ENCODE measurements at places on chromosomes 5 and 9. TPM values are rescaled to one million over a fixed set of nuclear protein-coding genes. Genes with fewer than 3 reads are reported as not detected.

SLC25A48 gene
- 2.7 TPM for polyA plus RNA-seq

NME5 gene
- polyA plus RNA-seq, result 24.9 TPM

TAF11L5 gene
- polyA plus RNA-seq, result not detected

MIER3 gene
- 36.9 TPM for polyA plus RNA-seq

FAM219A gene
- 12.2 TPM for polyA plus RNA-seq

MZB1 gene
- polyA plus RNA-seq, result 0.38 TPM

FBXO38 gene
- polyA plus RNA-seq, result 40.7 TPM

ZNF608 gene
- polyA plus RNA-seq, result 68.3 TPM

- DNase-seq, result no peak
Observed at GRCh38 chr5:146337928-146338327, 711 bp upstream of the POU4F3 start.

- DNase-seq, result no peak
Observed at GRCh38 chr9:130927338-130927737, 11.7 kb downstream of the FIBCD1 start.

- no peak for DNase-seq
Observed at GRCh38 chr9:38240051-38240450, 152.5 kb upstream of the ALDH1B1 start.

- DNase-seq, result no peak
Observed at GRCh38 chr9:88399966-88400365, 11.7 kb downstream of the SPIN1 start.

DNA sequence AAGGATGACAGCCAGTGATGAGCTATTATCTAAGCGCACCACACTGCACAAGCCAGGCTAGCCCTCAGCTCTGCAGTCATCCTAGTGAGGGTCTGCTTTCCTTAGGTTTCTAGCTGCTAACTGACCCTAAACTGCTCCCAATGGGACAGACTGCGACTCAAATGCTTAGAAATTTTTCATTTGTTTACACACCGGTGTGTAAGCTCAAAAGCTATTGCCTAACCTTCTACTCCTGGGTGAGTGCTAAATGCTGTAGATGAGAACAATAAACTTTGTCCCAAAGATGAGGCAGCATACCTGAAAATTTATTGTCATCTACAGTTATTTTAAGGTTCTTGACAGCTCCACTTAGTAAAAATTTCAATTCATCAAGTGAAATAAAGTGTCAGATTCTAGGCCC lies 311.4 kb downstream of the TMEM167A start:
- no peak for DNase-seq

DNA sequence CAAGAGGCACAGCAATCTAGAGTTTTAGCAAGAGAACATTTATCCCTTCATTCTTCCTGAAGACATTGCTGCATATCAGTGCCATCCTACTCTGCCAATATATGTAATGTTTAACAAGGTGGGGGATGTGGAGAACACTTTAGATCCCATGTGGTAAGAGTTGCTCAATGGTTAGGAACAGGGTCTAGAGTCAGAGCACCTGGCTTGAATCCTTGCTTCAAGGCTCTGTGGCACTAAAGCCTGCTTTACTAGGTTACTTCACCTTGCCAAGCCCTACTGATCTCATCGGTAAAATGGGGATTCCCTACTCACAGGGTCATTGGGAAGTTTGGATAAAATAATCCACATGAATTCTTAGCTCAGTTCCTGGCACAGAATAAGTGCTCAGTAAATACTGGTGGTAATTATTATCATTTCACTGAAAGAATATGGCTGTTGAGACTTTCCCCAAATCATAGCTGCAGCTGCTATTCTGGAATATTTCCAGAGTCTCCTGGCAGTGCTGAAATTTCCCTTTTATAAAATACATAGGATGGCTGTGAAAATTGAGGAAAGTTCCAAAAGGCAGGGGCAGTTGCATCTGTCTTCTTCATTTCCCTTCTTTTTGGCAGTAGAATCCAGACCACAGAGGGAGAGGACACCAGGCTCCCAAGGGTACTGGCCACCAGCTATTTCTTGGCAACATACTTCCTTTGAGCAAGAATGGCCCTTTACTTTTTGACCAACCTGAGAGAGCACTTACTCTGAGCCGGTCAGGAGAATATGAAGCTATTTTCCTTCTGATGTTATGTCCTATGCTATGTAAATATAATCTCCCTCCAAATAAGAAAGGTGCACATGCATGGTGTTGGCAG lies 142.8 kb downstream of the PALM2AKAP2 start:
- DNase-seq, result no peak

DNA sequence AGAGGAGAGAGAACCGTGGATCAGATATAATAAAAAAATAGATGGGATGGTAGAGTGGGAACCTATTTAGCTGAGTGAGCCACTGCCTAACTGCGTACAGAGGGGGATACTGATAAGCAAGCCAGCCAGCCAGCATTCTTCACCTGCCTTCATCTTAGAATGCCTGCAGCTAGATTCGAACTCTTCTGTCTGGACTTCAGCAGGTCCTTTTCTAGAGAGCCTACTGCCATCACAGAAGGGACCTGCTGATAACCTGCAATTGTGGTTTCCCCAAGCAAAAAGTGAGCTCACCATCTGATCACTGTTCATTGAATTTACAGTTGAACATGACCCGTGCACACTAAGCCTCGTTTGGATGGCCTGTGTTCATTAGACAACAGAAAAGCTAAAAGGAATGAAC lies 109.4 kb downstream of the CDC42SE2 start:
- no peak for DNase-seq

GRCh38 chr9:13952906-13953305 lies 361.0 kb downstream of the NFIB start:
- no peak for DNase-seq

GRCh38 chr9:122186301-122186700 lies 26.6 kb downstream of the MORN5 start:
- no peak for DNase-seq

GRCh38 chr5:157630341-157630740 lies 21.9 kb downstream of the SOX30 start:
- DNase-seq, result no peak

DNA sequence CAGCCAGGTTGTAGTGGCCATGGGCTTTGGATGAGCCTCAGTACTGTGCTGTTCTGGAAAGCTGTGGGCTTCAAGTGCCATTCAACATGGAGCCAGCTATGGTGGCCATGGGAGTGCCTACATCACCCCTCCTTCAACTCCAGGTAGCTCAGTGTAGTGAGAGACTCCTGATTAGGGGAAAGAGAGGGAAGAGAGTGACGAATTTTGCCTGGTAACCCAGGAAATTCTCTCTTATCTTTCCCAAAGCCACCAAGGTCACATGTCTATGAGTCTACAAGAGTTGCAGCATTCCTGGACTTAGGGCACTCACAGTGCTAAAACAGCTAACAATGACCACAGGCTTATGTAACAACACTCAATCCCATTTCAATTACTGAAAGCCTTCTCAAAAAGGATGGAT lies 81.7 kb upstream of the SPTLC1 start:
- no peak for DNase-seq

DNA sequence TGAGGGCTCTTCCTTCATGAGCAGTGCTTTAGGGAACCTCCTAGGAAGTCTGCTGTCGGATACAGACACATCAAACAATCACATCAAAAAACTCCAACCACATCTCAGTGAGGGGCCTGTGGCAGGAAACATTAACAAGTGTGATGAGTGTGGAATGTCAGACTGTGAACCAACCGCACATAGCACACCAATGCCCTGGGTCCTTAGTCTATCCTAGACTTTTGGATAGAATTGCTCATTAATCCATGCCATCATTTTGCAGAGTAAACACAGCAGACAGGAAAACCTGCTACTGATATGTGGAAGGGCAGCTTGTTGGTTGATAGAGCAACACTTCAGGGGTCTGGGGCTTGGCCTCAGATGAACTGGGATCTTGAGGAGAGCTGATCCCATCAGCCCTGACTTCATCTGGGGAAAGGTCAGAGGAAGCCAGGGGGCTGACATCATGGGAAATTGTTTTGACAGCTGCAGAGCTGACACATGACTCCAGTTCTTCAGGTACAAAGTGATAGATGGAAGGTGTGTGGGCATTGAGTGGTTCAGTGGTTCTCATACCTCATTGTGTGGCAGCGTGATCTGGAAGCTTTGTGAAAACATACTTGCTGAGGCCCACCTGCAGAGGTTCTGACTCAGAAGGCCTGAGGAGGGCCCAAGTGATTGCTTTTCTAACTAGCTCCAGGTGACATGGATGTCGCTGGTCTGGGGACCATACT lies 193.3 kb downstream of the DIRAS2 start:
- no peak for DNase-seq

- DNase-seq, result no peak
Observed at GRCh38 chr9:38046661-38047300, 22.2 kb downstream of the SHB start.

DNA sequence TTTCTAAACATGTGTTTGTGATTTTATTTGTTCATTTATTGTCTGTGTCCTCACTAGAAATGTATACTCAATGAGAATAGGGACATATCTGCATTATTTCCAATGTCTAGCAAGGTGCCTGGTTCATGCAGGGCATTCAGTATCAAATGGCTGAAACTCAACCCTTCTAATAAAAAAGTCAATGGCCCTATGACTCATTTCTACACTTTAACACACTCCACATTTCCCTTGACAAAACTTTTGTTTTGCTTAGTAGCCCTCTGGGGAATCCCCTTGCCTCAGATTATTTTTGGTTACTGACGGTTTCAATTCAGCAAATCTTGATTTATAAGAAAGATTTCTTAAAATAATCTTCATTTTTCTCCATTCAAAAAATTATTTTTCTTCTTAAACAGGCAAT lies 206.0 kb upstream of the DMRTA1 start:
- DNase-seq, result no peak

GRCh38 chr9:87894998-87895625 lies 12.4 kb downstream of the SPATA31E1 start:
- DNase-seq, result no peak

- no peak for DNase-seq
Observed at GRCh38 chr9:134681061-134681661, 39.6 kb downstream of the COL5A1 start.

DNA sequence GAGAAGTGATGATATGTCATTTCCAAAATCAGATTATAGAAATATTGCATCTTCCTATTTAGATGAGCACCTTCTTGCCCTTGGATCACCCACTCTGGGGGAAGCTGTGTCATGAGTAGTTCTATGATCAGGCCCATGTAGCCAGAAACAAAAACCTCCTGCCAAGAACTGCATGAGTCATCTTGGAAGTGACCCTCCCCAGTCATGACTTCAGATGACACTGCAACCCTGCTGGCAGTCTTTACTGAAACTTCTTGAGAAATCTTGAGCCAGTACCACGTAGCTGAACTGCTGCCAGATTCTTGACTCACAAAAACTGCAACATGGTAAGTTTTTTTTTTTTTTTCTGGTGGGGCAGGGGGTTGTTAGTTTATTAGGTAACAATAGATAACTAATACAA lies 439.6 kb upstream of the PTGER4 start:
- DNase-seq, result no peak

DNA sequence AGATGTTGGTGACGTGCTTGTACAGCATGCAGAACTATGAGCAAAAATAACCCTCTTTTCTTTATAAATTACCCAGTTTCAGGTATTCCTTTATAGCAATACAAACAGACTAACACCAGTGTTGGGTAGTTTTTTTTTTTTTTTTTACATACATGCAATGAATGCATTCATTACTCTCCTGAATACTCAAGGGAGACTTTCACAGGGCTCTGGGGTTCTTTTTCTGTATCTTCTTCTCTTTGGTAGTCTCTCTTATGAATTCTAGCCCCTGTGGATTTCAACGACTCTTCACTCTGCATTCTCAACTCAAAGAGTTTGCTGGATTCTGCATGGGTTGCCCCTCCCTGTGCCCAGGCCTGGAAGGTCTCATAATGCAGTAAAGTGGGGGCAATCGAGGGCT lies 27.8 kb downstream of the PTTG1 start:
- no peak for DNase-seq

DNA sequence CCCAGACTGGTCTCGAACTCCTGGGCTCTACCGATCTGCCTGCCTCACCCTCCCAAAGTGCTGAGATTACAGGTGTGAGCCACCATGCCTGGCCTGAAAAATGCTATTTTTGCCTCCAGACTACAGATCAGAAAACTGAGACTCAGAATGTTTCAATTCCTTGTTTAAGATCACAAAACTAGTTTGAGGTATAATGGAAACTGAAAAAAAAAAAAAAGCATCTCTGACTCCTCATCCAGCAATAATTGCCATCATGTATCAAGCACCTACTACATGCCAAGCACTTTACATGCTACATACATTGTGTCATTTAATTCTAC lies 35.6 kb downstream of the PLAC8L1 start:
- no peak for DNase-seq

DNA sequence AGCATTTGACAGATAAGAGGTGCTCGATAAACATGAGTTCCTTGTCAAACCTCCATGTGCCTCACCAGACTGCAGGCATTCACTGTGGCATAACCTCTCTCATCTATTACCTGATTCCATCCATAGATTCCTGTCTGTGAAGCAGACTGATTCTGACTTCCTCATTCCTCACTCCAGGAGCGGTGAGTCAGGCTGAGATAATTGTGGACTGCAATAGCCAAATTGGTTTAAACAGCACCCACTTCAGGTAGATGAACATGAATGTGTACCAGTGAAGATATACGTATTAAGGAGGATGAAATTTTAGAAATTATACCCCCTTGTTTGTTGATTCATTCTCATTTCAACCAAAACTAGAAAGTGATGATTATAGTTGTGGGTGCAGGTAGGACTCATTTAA lies 391.2 kb downstream of the HINT1 start:
- DNase-seq, result no peak

- no peak for DNase-seq
Observed at GRCh38 chr5:17365811-17366138, 132.3 kb upstream of the TAF11L2 start.

DNA sequence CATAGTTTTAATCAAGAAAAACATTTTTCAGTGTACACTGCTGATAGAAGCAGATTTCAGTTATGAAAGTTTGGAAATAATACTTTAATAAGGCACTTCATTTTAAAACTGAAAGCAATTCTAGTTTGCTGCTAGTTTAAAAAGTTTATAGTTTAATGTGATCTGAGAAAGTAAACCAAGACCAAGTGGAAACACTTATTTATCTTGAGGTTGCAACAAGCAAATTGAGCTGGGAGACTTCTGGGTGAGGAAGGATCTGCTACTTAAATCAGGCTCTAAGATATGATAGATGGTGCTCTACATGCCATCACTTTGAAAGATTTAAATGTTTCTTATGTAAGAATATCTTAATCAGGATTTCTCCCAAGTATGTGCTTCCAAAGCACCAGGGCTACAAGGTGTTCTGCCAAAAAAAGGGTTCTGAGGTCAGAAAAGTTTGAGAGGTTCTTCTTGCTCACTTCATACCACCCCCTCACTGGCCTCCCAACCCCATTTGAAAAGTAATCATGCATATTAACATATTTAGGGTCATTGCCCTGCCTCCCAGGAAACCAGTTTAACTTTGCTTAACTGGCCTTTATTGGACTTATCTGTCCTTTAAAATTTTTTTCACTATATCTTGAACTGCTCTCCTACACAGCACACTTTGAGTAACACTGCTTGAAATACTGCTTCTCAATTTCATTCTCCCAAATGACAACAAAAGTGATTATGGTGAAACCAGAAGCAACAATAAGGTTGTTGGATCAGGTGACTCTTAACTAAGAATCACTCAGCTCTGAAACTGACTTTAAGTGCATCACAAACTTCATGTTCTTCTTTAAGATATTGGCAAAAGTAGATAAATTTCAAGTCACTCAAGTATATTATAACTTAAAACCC lies 15.5 kb downstream of the SLC44A1 start:
- no peak for DNase-seq
